ENCODE measurements at places on chromosomes 4 and X.

DNA sequence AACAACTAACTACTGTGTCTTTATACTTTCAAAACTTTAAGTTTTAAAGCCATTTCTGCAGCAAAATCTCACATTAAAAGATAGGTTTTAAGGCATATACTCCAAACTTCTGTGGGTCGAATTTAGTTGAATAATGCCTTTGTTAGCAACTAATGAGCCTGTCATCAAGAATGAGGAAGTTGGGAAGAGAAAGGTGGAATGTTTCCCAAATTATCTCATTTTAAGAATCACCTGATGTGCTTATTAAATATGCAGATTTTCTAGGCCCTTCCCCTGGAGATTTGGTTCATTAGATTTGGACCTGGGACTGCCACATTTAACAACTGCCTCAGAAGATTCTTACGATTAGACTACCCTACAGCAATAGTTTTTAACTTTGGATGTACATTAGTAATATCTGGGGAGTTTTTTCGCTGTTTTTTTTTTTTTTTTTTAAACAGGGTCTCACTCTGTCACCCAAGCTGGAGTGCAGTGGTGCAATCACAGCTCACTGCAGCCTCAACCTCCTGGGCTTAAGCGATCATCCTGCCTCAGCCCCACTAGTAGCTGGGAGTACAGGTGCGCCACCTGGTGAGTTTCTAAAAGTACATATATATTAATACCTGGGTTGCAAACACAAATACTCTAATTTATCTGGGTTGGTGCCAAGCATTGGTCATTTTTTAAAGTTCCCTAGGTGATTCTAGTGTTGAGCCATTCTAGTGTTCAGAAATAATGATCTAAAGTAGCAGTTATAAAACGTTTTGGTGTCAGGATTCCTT is 16.1 kb upstream of the TASL start:
- no peak for DNase-seq

GRCh38 chr4:25958110-25958509 is 44.1 kb downstream of the SMIM20 start:
- DNase-seq: no peak

GRCh38 chrX:147737690-147738089 is 174.0 kb upstream of the FMR1 start:
- no peak for DNase-seq

DNA sequence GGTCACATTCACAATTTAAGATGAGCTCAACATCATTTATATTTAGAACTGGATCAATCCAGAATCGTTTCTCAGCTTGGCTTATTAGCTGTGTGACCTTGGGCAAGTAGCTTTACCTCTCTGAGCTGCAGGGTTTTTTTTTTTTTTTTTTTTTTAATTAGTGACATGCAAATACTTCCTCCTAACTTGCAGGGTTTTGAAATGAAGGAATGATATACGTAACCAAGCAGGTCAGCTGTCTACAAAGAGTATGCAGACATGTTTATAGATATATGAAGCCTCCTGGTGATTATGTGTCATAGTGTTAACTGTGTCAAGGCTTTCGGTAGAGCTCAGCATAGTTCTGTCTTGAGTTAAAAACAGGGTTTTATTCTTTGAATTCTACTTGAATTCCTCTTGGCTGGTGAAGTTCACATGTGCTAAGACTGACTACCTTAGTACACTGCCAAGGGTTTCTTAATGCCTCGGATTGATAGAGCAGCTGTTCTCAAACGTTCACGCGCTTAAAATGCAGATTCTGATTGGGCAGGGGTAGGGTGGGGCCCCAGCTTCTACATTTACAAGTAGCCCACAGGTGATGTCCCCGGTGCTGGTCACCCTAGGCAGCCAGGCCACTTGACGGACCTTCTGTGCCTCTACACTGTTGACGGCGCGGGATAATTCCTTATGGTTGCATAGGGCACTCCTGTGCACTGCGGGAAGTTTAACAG is 654 bp upstream of the STS start:
- DNase-seq: no peak

DNA sequence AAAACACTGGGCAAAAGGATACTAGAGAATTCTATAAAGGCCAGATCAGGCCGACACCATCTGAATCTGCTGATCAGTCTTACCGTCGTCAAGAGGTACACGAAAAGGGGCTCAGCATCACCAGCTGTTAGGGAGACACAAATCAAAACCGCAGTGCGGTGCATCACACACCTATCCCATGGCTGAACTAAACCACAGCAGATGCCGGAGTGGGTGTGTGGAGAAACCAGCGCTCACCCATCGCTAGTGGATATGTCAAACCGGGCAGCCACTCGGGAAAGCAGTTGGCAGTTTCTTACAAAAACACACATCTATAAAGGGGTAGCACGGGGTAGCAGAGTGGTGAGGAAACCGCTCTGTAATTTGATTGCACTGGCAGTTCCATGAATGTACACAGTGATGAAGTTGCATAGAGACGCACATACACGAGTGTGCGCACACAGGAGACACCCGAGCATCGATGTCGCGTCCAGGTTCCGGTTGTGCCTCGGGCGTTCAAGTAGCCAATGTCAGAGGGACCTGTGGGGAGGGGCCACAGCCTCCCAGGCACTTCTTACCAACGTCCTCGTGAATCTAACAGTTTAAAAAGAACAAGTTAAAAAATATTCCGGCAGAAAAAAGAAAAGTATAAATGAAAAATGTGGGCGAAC is 23.1 kb upstream of the CCNQ start:
- DNase-seq: no peak

GRCh38 chr4:103478210-103478609 is 241.6 kb downstream of the TACR3 start:
- no peak for DNase-seq

GRCh38 chrX:72273718-72274117 is 3.3 kb downstream of the RPS4X start:
- DNase-seq: no peak

DNA sequence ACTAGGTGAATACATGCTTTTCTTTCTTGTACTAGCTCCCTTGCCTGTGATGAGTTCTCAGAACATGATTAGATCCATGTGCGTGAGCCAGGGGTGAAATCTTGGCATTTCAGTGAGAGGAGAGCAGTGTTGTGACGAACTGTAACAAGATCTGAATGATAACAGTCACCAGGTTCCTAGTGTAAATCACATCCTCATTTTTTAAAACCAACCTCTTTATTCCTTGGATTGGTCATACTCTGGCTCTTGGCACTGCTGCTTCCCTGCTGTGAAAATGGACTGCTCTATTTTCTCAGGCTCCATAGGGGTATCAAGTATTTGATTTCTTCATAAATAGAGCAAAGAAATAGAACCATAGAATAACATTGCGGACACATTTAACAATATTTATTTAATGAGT is 206.3 kb downstream of the SLC4A4 start:
- DNase-seq: no peak

- DNase-seq: no peak
These were observed 22.4 kb downstream of the AFF1 start for GRCh38 chr4:86957215-86957614.

DNA sequence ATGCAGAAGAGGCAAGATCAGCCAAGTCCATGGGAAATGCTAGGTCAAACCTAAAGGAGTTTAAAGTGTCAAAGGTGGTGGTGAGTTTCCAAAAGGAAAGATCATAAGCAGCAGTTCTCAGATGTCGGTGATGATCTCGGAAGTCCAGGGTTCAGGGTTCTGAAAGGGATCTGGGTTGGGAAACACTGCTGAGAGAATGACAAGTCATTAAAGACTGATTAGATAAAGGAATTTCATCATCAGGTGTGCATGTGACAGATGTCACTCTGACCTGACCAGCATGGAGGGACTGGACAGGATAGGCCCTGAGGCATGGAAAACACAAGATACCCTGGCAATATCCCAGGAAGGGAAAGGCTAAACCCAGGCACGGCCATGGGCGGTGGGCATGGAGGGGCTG is 195.7 kb upstream of the TBL1X start:
- DNase-seq: no peak

- peak; percentile 45 for DNase-seq
These were observed 1.8 kb downstream of the CPEB2 start for GRCh38 chr4:15003891-15004738.

GRCh38 chr4:122224348-122224747 is 72.2 kb downstream of the BLTP1 start:
- peak; percentile 17 for DNase-seq

DNA sequence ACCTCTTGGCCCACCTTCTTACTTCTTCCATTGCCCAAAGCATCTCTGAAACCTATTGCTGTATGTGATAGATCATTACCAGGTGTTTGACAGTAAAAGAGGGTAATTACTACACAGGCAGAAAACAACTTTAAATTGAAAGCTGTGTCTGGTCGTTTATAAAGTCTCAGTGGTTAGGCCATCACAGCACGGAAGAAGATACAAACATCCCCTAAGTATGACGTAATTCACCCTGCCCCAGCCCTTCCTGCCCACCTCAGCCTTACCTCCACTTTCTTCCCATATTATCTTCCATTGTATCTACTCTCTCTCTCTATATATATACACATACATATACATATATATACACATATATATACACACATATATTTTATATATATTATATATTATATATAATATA is 805.8 kb upstream of the PABPC4L start:
- DNase-seq: no peak

Data from right hindlimb (tissue), 1 donor.